ENCODE measurements at places on chromosomes 11 and 22.

DNA sequence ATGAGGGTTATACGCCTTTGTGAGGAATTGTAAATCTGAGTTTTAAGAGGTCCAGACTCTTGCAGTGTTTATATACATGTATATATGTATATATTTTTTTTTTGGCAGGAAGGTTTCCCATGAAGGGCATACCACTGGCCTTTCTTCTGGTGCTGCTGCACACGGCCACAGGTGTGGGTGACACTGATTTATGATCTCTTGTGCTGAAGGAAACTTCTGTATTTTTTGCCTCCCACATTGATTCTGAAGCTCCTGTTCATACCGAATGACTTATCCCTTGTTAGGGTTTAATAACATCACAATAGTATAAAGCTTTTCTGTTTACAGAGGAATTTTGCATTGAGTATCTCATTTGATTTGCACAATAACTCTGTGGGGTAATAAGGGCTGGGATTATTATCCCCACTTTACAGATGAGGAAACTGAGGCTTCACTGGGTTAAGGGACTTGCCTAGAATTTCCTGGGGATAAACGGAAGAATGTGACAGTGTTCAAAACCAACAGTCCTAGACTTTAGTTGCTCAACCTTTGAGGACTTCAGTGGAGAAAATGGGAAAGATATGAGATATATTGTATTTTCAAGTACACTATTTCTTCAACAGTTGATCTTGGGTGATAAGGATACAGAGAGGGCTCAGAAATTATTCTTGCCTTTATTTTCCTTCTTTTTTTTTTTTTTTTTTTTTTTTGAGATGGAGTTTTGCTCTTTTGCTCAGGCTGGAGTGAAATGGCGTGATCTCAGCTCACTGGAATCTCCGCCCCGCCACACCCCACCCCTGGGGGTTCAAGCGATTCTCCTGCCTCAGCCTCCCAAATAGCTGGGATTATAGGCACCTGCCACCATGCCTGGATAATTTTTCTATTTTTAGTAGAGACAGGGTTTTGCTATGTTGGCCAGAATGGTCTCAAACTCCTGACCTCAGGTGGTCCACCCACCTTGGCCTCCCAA is 70.1 kb downstream of the MICAL2 start:
- no peak for DNase-seq

DNA sequence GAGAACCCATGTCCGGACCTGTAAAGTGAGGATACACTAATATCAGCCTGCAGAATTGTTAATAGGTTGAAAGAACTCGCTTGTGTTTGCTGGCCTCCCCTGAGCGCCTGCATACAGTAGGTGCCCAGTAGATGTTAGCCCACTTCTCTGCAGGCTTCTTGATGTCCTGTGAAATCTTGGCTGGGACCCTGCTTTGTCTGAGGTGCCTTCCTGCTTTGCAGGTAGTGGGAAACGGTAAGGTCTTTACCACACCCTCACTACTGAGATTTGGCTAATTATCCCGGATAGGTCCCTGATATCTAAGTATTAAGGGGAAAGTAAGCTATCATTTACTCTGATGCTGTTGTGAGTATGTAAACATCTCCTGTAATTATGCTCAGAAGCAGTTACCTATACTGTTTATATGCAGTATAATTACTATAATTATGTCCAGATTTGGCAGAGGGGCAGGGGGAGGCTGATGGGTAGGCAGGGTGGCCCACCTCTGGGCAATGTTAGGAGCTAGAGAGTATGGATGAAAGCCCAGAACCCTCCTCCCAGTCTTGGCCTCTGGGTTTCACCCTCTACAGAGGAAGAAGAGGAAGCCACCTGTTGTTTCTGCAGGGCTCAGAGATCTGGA is 1.2 kb upstream of the ARRB1 start:
- DNase-seq, result no peak

DNA sequence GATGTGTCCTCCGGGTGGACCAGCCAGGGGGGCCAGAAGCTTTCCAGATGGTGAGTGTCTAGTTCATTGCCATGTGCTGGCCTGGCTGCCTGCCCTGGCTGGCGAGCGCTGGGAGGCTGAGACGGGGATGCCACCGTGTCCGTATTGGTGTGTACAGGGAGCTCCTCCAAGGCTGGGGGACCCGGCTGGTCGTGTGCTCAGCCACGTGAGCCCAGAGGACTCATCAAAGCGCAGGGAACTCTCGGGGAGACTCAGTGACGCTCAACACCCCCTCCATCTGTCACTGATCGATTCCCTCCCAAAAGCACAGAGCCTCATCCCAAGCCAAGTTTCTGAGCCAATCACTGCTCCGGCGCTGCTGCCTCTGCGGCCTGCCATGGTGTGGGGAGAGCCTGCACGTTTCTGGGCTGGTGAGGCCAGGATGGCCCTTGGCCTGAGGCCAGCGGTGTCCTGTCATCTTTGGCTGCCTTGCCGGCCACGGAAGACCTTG is 423.7 kb downstream of the SHANK2 start:
- DNase-seq, result no peak

DNA sequence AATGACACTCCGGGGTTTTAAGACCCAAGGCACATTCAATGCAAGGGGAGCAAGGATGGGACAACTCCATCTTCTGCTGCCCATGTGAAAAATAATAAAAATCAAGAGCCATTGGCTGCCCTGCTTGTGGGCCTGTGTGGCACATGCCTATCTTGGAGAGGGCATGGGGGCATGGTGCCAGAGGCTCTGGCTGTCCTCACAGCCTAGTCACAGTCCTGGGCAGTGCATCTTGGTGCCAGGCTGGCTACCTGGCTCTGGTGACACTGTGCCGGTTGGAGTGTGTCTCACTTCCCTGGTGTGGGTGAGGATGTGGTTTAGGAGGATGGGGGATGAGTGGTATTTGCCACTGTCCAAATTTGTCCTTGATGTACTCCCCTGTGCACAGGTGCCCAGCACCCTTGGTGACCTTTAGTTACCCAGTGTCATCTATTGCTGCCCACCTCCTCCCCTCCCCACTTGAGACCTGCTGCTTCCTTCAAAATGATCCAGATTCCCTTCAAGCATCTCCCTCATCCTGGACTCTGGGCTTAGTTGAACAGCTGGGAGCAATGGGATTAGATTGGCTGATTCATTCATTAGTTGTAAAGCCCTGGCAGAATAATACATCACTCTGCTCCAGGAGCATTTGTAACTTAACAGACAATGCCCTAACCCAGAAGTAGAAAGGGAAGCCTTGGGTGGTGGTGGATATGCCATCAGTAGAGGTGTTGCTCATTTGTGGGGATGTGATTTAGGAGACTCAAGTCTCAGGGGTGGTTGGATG is 4.6 kb downstream of the TMEM86A start:
- DNase-seq, result no peak

DNA sequence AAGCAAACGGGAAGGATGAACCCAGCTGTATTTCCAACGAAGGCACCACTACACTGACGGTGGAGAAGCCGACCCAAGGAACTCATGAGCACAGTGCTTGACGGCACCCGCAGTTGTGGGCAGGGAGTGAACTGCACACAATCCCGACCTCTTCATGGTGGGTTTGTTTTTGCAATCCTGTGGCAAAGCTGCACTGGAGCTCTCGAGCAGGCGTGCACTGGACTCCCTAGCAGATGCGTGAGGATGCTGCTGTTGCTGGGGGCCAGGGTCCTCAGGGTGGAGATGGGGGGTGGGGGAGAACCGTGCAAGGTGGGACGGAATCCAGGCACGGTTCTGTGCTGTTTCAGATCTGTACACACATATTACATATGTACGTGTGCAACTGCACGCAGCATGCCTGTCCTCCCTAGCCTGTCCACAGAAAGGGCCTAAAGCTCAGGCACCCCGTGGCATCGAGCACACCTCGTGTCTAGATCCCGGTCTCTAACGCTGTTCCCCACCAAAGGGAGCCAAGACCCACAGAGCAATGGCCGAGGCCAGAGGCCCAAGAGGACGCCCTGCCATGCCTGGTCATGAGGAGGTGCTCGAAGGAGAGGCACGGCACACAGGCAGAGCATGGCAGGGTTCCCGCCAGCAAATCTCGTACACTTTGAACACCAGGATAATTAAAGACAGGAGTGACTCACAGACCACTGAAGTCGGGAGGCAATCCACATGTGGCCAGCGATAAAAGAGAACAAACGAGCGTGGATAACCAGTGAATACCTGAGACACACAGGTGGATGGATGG is 17.6 kb downstream of the ALG12 start:
- no peak for DNase-seq

DNA sequence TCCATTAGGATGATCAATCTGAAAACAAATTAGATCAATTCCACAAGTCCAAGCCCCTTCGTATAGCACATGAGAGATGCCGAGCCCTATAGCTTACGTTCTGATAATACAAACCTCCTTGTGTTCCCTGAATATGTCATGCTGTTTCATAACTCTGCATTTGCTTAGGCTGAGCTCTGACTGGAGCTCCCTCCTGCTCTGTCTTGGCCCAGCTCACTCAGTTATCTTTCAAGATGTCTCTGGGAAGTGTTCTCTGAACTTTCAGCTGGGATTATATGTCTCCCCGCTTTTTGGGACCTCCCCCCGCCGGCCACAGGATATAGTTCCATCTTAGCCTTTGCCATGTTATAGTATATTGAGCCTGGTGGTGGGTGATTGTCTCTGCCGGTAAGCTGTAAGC is 44.0 kb downstream of the FDX1 start:
- DNase-seq, result no peak

GRCh38 chr11:47409440-47410369 is 1.3 kb downstream of the SLC39A13 start:
- no peak for DNase-seq

GRCh38 chr11:96259134-96259830 is 83.7 kb downstream of the MAML2 start:
- DNase-seq, result no peak

- no peak for DNase-seq
These were observed 4.2 kb downstream of the CCND1 start for GRCh38 chr11:69644962-69645675.

DNA sequence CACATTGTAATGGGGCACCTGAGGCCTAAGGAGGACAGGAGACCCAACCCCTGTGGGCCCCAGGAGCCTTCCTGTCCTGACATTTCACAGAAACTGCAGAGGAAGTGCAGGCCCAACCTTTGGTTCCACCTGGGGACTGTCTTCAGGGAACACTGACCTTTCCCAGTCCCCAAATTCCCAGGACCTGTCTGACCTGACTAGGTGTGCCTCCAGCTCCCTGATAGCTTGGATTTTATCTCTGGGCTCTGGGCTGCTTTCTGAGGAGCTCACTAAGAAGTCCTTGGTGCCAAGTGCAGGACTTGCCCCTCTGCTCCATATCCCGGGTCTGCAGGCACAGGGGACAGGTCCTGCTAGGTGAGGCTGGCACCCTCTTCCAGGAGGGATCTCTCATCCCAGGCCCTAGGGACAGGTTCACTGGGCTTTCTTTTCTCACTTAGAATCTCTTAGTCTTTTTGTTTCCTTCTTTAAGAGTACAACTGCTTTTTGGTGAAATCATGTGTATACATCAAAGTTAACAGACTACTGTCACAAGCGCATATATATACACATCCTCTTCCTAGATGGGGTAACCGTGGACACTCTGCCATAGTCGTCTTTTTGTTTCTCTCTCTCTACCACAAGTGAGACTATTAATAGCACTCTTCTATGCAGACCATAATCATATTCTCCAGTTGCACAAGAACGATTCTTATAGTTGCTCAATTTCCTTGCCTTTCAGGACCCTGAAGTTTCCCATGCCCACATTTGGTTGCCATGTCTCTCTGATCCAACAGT is 72.0 kb upstream of the IGLL5 start:
- no peak for DNase-seq

DNA sequence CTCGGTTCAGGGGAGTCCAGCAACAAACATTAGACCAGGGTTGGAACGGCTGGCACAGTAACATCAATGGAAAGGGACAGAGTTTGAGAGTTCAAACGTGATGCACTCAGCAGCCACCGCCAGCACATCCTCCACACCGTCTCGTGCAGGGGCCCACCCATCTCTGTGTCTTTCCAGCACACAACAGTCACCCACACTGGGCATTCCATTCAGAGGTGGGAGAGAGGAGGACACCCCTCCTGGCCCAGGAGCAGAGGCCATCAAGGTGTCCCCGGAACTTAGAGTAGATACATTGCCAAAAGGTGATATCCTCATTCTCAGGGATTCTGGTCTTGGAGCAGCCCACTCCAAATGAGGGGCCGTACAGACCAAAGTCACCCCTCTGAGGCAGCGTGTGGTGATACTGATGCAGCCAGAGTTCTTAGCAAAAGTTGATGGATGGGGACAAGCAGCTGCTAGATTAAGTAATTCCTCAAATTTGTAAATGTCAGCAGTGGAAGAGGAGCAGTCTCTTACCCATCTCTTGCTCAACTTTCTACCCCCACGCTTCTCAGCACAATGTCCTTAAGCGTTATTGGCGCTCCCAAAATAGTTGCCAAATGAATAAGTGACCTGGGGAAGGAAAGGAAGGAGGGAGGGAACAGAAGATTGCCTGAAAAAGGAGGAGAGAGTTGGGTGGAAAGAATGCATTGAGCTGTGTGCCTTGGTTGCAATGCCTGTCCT is 5.5 kb downstream of the SNAP29 start:
- DNase-seq, result no peak

DNA sequence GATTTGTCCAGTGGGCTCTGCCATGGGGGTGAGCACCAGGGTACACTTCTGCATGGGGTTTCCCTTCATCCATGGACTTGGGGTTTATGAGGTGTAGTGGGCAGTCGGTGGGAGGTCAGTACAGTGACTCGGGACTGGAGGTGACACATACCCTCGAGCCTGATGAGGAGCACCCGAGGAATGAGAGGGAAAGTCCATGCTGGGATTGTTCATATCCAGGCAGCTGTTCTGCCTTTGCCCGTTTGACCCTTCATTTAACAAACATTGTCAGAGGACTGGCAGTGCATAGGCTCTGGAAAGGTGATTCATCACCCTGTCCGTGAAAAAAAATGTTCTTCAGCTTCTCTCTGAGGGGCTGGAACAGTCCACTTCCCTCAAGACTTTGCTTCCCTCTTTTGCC is 2.7 kb downstream of the NAV2 start:
- no peak for DNase-seq

DNA sequence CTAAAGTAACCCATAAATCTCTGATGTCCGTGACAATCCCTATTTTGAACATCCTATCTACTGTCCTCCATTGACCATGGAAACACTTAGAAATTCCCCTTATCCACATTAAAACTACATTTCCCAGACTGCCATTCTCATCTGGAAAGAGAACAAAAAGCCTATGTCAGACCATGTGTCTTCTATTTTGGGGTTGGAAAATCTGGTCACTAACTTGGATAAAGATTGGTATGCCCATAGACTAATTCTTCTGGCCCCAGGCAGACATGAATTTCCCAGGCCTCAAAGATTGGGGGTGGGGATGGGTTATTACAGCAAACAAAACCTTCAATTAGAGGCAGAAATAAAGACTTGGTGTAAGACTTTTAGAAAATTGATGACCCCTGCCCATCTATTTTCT is 30.9 kb upstream of the CREB3L1 start:
- DNase-seq, result no peak

GRCh38 chr22:30890686-30891442 is 77.7 kb downstream of the MORC2 start:
- no peak for DNase-seq

- no peak for DNase-seq
These were observed 42.1 kb upstream of the MMP7 start for GRCh38 chr11:102572554-102573220.

DNA sequence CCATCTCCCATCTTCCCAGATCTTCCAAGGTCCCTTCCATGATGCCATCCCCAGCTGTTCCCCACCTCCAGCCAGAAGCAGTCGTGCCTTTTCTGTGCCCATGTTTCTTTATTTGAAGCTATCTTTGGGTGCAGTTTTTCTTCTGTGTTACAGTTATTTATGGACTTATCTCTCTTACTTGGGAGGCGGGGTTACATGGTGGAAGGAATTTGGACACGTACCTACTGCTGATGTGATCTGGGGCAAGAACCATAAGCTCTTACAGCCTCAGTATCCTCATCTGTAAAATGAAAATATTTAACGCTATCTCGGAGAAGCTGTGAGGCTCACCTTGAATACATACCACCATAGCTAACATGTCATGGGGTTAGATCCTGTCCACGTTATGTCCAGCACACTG is 98.9 kb downstream of the ZBTB16 start:
- no peak for DNase-seq

All from esophagus squamous epithelium (tissue), 5 donors.